Femur (tissue), 1 donor: ENCODE measurements at places on chromosomes 1 and 21.

GRCh38 chr21:31107871-31108270 lies 69.6 kb upstream of the KRTAP19-8 start:
- DNase-seq: no peak

GRCh38 chr21:36854391-36854790 lies 112.1 kb downstream of the HLCS start:
- DNase-seq: peak; percentile 36

DNA sequence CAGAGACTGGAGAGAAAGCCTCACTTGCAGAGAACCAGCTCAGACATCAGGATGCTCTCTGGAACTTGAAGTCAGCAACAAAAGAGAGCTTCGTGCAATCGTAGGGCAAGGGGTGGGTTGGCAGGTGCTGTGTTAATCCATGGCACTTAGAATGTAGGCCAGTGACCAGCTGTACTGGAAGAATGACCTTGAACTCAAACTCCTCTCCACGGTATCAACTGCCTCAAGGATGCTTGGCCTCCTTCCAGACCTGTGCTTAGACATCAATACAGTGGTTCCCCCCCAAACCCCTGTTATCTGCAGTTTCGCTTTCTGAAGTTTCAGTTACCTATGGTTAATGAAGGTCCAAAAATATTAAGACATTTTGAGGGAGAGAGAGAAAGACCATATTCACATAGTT lies 6.5 kb downstream of the KANK4 start:
- no peak for DNase-seq

DNA sequence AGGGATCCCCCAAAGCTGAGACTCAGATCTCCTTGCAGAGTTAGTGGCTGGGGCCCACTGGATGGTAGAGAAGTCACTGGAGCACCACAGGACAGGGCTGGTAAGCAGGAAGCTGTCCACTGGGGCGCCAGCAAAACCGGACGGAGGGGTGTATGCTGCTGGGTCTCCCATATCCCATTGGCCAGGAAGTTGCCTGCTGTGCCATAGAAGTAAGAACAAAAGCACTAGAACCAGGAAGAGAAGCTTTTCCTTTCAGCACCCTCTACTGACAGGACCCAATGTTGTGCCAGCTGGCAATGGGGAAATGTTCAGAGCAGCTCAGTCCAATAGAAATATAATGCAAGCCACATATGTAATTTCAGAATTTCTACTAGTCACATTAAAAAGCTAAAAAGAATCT lies 146.6 kb downstream of the SPATA46 start:
- DNase-seq: no peak

DNA sequence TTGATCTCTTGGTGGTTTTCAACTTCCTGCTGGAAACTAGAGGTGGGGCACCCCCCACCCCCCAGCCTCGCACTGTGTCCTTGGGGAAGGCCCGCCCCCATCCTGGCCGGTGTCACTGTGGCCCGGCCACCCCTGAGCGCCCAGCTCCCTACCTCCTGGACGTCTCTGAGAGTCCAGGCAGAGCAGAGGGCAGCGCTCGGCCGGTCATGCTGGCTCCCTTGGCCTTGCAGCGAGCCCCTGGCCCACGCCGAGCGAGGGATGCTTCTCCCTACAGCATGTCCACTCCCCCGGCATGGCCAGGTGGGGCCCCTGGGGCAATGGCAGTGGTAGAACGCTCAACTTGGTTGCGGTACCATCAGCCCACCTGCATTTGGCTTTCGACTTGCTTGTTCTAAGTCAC lies 28.7 kb upstream of the TRAPPC10 start:
- DNase-seq: no peak

GRCh38 chr1:160858507-160858906 lies 4.2 kb downstream of the CD244 start:
- DNase-seq: no peak

DNA sequence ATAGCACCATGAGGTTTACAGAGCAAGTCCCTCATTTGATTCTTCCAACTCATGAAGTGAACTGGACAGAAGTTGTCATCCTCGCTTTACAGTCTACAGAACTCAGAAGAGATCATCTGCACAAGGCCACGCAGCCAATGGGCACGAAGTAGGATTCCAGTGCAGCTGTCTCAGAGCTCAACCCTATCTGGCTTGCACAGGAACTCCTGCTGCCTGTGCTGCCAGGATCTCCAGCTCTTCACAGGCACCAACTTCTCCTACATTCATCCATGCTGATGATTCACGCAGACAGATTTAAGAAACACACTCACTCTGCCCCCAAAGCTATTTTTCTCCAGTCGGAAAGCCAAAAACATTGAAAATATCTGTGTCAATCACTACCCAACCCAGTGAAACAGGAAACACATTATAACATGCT lies 157.0 kb downstream of the RERE start:
- DNase-seq: peak; percentile 82

DNA sequence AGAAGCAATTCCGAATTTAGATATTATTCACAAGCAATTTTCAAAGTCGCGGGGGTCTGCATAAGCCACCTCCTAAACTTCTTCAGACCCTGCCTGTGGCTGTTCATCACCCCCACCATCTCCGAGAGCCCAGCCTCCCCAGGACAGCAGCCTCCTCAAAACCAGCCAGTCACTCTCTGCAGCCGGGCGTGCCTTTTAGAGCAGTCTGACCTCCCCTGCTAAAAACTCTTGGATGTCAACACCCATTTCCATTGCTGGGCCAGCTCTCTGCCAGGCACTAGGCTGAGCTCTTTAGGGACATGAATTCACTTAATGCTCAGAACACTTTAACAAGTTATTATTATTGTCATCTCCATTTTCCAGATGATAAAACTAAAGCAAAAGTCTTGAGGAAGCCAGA lies 11.7 kb downstream of the ADPRS start:
- DNase-seq: peak; percentile 29

- no peak for DNase-seq
These were observed 207.1 kb upstream of the ZC3H12A start for GRCh38 chr1:37267111-37267835.
